ENCODE measurements at places on chromosomes 5 and 9.
A peak's percentile ranks its signal among the peaks of the same experiment; 100 is the strongest.

- DNase-seq, result no peak
- H3K27ac ChIP-seq, result no peak overlapping the region
- H3K36me3 ChIP-seq, result peaks cover 93% of the 10 kb centered on the region
These were observed 15.6 kb downstream of the SPACA9 start for GRCh38 chr9:132894346-132894745.

DNA sequence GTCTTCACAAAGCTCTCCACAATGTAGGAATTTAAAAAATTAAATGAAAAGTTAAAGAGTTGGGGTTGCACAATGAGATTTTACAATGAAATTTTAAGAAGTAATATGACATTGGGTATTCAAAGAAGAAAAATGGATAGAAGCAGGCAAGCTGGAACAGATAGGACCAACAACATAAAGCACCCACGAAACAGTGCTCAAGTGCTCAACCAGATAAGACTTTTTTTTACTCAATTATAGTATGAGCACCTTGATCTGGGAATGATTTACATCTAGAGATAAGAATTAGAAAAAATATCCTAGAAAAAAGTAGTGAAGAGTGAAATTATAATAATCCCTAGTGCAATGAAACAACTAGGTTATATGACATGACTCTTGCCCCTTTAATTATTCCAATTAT, 1670.1 kb upstream of the ACO1 start:
- H3K27me3 ChIP-seq, result no peaks in the 10 kb centered on the region
- DNase-seq, result no peak
- H3K4me3 ChIP-seq, result no peak overlapping the region
- H3K36me3 ChIP-seq, result no peaks in the 10 kb centered on the region

DNA sequence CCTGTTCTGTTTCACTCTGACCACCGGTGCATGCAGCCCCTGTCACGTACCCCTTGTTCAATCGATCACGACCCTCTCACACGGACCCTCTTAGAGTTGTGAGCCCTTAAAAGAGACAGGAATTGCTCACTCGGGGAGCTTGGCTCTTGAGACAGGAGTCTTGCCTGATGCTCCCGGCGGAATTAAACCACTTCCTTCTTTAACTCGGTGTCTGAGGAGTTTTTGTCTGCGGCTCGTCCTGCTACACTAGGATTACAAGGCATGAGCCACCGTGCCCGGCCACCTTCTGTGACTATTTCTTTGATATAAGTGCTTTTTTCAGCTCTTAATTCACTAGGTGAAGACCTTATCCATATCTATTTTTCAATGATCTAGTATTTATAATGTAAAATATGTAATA, 167.5 kb downstream of the TTC39B start:
- no peaks in the 10 kb centered on the region for H3K36me3 ChIP-seq
- peak overlapping the region; percentile 9 for H3K27ac ChIP-seq
- no peaks in the 10 kb centered on the region for H3K27me3 ChIP-seq
- no peak overlapping the region for H3K4me3 ChIP-seq
- no peaks in the 10 kb centered on the region for H3K4me1 ChIP-seq

DNA sequence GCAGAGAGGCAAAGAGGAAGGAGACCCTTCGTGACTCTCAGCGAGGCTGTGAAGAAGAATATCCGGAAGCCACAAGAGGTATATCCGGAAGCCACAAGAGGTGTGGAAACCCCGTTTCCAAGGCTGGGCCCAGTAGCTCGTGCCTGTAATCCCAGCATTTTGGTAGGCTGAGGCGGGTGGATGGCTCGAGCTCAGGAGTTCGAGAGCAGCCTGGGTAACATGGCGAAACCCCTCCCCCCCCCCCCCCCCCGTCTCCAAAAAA, 612 bp upstream of the BBLN start:
- DNase-seq, result no peak
- peak overlapping the region; percentile 62 for H3K4me3 ChIP-seq
- no peaks in the 10 kb centered on the region for H3K27me3 ChIP-seq
- peaks cover 11% of the 10 kb centered on the region for H3K36me3 ChIP-seq
- peaks cover 12% of the 10 kb centered on the region for H3K4me1 ChIP-seq

- H3K27me3 ChIP-seq, result no peaks in the 10 kb centered on the region
- H3K4me1 ChIP-seq, result peaks cover 19% of the 10 kb centered on the region
- H3K36me3 ChIP-seq, result no peaks in the 10 kb centered on the region
- H3K27ac ChIP-seq, result peak overlapping the region; percentile 68
- peak; percentile 72 for DNase-seq
- no peak overlapping the region for H3K4me3 ChIP-seq
These were observed 405.1 kb upstream of the KLF4 start for GRCh38 chr9:107894572-107895261.

GRCh38 chr9:27676827-27677226, 103.5 kb upstream of the C9orf72 start:
- H3K4me3 ChIP-seq, result no peak overlapping the region
- no peaks in the 10 kb centered on the region for H3K4me1 ChIP-seq
- no peak for DNase-seq
- H3K27ac ChIP-seq, result no peak overlapping the region
- H3K27me3 ChIP-seq, result no peaks in the 10 kb centered on the region
- no peaks in the 10 kb centered on the region for H3K36me3 ChIP-seq

- no peak overlapping the region for H3K4me3 ChIP-seq
- no peaks in the 10 kb centered on the region for H3K4me1 ChIP-seq
- no peak overlapping the region for H3K27ac ChIP-seq
- H3K27me3 ChIP-seq, result no peaks in the 10 kb centered on the region
These were observed 56.9 kb upstream of the VCAN start for GRCh38 chr5:83414601-83415000.

- DNase-seq, result no peak
- no peaks in the 10 kb centered on the region for H3K27me3 ChIP-seq
- H3K4me3 ChIP-seq, result no peak overlapping the region
- H3K36me3 ChIP-seq, result no peaks in the 10 kb centered on the region
- H3K4me1 ChIP-seq, result peaks cover 42% of the 10 kb centered on the region
These were observed 214.8 kb downstream of the AOPEP start for GRCh38 chr9:94941211-94941875.

GRCh38 chr5:82747986-82748385, 329.2 kb downstream of the TMEM167A start:
- H3K4me1 ChIP-seq, result no peaks in the 10 kb centered on the region
- H3K27ac ChIP-seq, result no peak overlapping the region
- no peaks in the 10 kb centered on the region for H3K27me3 ChIP-seq
- no peak for DNase-seq
- no peaks in the 10 kb centered on the region for H3K36me3 ChIP-seq
- no peak overlapping the region for H3K4me3 ChIP-seq
